ENCODE measurements at places on chromosomes 6 and 20. TPM values are rescaled to one million over a fixed set of nuclear protein-coding genes. Genes with fewer than 3 reads are reported as not detected.

GRCh38 chr6:31901415-31901952 lies 402 bp downstream of the ZBTB12 start:
- peak; percentile 68 for DNase-seq

The BANF2 gene
- not detected for total RNA-seq

GRCh38 chr6:149614337-149614736 lies 34.2 kb downstream of the KATNA1 start:
- no peak for DNase-seq

The IP6K3 gene
- total RNA-seq = not detected

Data from activated CD4-positive, alpha-beta memory T cell treated with anti-CD3 and anti-CD28 coated beads for 36 hours (primary cell).